ENCODE measurements at places on chromosomes 6 and 20.
A peak's percentile ranks its signal among the peaks of the same experiment; 100 is the strongest.

- no peak for DNase-seq
- H3K4me1 ChIP-seq: peaks cover 13% of the 10 kb centered on the region
- no peak overlapping the region for H3K4me3 ChIP-seq
- H3K36me3 ChIP-seq: no peaks in the 10 kb centered on the region
Observed at GRCh38 chr20:671252-672030, 4.2 kb downstream of the SCRT2 start.

- no peaks in the 10 kb centered on the region for H3K4me1 ChIP-seq
- H3K27me3 ChIP-seq: no peaks in the 10 kb centered on the region
- H3K36me3 ChIP-seq: no peaks in the 10 kb centered on the region
- no peak overlapping the region for H3K4me3 ChIP-seq
Observed at GRCh38 chr6:110828396-110828795, 13.1 kb upstream of the CDK19 start.

GRCh38 chr6:16690608-16691142 is 70.6 kb downstream of the ATXN1 start:
- H3K4me1 ChIP-seq: no peaks in the 10 kb centered on the region
- no peak overlapping the region for H3K4me3 ChIP-seq
- H3K27me3 ChIP-seq: no peaks in the 10 kb centered on the region
- H3K27ac ChIP-seq: no peak overlapping the region

DNA sequence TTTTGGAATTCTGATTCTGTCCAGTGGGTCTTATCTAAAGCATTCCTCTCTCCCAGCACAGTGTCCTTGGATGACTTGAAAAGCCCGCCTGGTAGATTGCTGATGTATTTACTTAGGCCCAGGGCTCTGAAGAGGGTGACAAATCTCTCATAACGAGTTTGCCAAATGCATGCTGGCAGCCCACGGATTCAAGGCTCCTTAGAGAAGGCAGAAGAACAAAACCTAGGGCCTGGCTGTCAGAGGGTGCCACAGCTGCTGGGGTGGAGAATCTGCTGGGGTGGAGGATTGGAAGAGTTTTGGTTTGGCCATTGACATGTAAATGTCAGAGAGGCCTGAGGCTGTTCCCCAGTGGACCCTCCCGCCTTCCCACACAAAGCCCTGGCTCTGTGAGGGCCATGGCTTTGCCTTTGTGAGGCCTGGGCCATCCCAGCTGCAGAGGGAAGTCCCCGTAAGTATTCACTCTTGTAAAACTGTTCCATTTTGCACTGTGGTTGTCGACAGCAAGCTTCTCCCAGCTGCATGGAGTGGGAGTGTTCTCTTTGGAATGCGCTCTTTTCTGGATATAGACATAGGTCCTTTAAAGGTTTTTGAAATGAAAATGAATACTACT is 50.3 kb downstream of the ANKRD6 start:
- no peak overlapping the region for H3K27ac ChIP-seq
- no peaks in the 10 kb centered on the region for H3K27me3 ChIP-seq
- no peaks in the 10 kb centered on the region for H3K36me3 ChIP-seq
- peak; percentile 42 for DNase-seq
- H3K4me3 ChIP-seq: no peak overlapping the region
- H3K4me1 ChIP-seq: no peaks in the 10 kb centered on the region

- H3K4me3 ChIP-seq: no peak overlapping the region
- H3K4me1 ChIP-seq: peaks cover 30% of the 10 kb centered on the region
- DNase-seq: no peak
Observed at GRCh38 chr6:30749554-30750378, 5.4 kb upstream of the IER3 start.

DNA sequence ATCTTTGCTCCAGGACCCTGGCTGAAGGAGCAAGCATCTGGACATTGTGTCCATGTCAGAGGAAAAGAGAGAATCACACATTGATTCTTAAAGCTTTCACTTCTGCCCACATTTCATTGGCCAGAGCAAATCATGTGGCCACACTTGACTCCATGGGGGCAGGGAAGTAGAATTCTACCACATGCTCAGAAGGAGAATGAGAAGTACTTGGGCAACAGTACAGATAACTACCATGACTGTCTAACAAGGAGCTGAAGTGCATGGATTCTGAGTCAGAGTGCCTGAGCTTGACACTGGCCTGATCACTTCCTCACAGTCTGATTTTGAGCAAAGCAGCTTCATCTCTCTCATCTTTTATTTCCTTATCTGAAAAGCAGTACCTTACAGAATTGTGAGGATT is 38.6 kb downstream of the GHRH start:
- H3K27me3 ChIP-seq: no peaks in the 10 kb centered on the region
- peaks cover 25% of the 10 kb centered on the region for H3K4me1 ChIP-seq
- no peak overlapping the region for H3K4me3 ChIP-seq
- peak; percentile 60 for DNase-seq

DNA sequence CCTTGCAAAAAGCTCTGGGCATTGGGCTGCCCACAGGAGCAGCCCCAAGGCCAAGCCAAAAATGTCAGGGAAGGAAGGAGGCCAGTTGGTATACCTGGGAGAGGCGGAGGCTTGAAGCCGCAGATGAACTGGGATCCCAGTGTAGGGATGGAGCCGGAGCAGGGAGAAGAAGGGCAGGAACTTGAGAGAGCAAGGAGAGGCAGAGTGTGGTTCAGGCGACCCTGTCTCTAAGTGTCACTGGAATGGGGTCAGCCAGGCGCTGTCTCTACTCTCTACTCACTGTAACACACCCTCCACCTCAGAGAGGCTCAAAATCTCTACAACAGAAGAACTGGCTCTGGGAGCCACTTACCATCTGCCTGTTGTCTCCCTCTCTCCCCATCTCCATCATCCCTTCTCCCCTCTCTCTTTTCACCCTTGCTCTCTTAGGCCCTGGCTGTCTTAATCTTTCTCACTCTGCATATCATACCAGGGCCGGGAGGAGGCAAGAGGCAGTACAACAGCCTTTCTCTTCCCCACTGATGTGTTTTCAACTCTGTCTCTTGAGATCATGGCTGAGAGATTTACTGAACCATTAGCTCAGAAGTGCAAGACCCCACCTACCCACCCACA is 93.3 kb downstream of the CRYBG1 start:
- no peaks in the 10 kb centered on the region for H3K36me3 ChIP-seq
- no peak for DNase-seq
- no peak overlapping the region for H3K27ac ChIP-seq
- peaks cover 6% of the 10 kb centered on the region for H3K27me3 ChIP-seq

DNA sequence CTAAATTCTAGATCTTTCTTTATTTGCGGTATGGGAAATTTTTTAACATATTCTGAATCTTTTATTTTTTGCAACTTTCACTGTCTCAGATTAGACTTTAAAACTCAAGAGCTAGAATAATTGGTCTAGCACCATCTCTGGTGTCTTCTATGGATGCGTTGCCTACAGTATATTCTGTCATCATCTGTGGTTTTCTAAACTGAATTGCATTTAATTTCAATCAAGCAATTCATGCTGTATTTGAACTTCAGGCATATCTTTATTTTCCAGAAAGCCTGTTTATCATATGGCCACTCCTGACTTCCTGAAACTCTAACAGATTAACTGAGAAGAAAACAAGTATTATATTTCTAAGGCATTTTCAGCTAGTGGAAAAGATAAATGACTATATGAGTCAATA is 281.6 kb downstream of the PLCB1 start:
- no peaks in the 10 kb centered on the region for H3K27me3 ChIP-seq
- no peaks in the 10 kb centered on the region for H3K4me1 ChIP-seq
- DNase-seq: no peak
- no peak overlapping the region for H3K4me3 ChIP-seq
- H3K27ac ChIP-seq: no peak overlapping the region

DNA sequence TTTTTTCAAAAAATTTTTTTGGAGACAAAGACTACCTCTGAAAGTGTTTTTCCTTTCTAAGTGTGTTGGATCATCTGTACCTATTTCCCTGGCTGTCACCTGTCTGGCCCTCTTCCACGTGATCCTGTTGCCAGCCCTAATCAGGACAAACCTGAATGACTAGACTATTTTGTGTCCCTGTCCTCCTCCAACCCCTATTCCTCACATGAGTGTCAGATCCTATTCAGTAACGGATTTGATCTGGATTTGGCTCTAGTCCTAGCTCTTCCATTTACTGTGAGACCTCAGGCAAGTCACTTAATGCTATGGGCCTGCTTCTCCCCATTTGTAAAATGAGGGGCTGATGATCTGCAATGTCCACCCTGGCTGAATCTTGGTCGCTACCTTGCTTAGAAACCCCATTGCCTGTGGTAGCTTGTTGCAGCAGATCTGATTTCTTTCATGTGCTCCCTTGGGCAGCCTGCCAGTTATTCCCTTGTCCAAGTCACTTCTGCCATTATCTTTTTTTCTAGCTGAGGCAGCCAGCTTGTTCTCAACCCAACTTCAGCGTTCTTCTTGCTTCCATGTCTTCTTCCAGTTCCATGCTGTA is 4.8 kb downstream of the PHF20 start:
- H3K27me3 ChIP-seq: no peaks in the 10 kb centered on the region
- H3K27ac ChIP-seq: peak overlapping the region; percentile 60
- H3K4me1 ChIP-seq: peaks cover 32% of the 10 kb centered on the region

- no peaks in the 10 kb centered on the region for H3K36me3 ChIP-seq
- no peak overlapping the region for H3K27ac ChIP-seq
- no peak overlapping the region for H3K4me3 ChIP-seq
- DNase-seq: no peak
Observed at GRCh38 chr6:158865769-158866168, 46.6 kb upstream of the EZR start.

DNA sequence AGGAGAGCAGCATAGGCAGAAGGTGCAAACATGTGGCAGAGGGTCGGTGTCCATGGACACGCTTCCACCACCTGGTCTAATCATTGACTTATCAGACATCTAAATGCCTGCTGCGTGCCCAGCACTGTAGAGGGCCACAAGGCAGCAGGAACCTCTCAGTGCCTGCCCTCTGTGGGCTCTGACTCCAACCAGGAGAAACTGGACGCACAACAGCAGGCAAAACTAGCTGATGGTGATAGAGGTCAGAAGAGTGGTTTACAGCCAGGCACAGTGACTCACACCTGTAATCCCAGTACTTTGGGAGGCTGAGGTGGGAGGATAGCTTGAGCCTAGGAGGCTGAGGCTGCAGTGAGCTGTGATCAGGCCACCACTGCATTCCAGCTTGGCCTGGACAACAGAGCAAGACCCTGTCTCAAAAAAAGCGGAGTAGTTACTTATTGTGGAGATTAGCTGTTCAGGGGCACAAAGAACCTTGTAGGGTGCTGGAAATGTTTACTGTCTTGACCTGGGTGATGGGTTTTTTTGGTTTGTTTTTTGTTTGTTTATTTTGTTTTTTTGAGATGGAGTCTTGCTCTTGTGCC is 46.5 kb downstream of the PPARD start:
- no peak overlapping the region for H3K4me3 ChIP-seq
- H3K27me3 ChIP-seq: peaks cover 2% of the 10 kb centered on the region
- no peak for DNase-seq
- peaks cover 21% of the 10 kb centered on the region for H3K4me1 ChIP-seq
- H3K36me3 ChIP-seq: no peaks in the 10 kb centered on the region

- H3K27me3 ChIP-seq: no peaks in the 10 kb centered on the region
- H3K27ac ChIP-seq: peak overlapping the region; percentile 97
- no peaks in the 10 kb centered on the region for H3K36me3 ChIP-seq
Observed at GRCh38 chr6:26251354-26252076, 113.5 kb upstream of the BTN3A2 start.

GRCh38 chr6:84346372-84346771 is 118.9 kb upstream of the CEP162 start:
- H3K4me1 ChIP-seq: no peaks in the 10 kb centered on the region
- H3K36me3 ChIP-seq: no peaks in the 10 kb centered on the region
- no peak overlapping the region for H3K4me3 ChIP-seq
- no peaks in the 10 kb centered on the region for H3K27me3 ChIP-seq
- no peak for DNase-seq

GRCh38 chr20:25408170-25408547 is 686 bp downstream of the GINS1 start:
- no peak for DNase-seq
- H3K4me1 ChIP-seq: peaks cover 8% of the 10 kb centered on the region
- H3K27ac ChIP-seq: no peak overlapping the region
- no peaks in the 10 kb centered on the region for H3K27me3 ChIP-seq
- no peaks in the 10 kb centered on the region for H3K36me3 ChIP-seq

DNA sequence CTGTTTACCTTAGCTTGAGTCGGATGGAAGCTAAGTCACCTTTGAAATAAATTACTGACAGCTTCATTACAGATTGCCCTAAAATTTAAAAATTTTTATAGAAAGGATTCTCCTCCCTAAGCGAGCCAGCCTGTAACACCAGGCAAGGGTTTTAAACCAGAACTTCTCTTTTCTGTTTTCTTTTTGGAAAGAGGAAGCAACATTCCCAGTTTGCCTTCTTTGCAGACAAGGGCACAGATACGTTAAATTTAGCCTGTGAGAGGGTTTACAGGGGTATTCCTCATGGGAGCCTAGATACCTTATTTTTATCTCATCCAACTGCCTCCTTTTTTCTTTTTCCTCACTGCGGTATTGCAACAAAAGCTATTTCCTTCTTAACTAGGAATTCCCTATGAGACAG is 45.0 kb downstream of the GNAS start:
- H3K27me3 ChIP-seq: no peaks in the 10 kb centered on the region
- no peak overlapping the region for H3K4me3 ChIP-seq
- peak overlapping the region; percentile 100 for H3K27ac ChIP-seq
- DNase-seq: no peak
- H3K4me1 ChIP-seq: peaks cover 43% of the 10 kb centered on the region

- H3K4me1 ChIP-seq: peaks cover 18% of the 10 kb centered on the region
- H3K27ac ChIP-seq: no peak overlapping the region
- H3K4me3 ChIP-seq: no peak overlapping the region
- peaks cover 41% of the 10 kb centered on the region for H3K36me3 ChIP-seq
- H3K27me3 ChIP-seq: no peaks in the 10 kb centered on the region
Observed at GRCh38 chr20:35306931-35307517, 14.8 kb upstream of the FAM83C start.

DNA sequence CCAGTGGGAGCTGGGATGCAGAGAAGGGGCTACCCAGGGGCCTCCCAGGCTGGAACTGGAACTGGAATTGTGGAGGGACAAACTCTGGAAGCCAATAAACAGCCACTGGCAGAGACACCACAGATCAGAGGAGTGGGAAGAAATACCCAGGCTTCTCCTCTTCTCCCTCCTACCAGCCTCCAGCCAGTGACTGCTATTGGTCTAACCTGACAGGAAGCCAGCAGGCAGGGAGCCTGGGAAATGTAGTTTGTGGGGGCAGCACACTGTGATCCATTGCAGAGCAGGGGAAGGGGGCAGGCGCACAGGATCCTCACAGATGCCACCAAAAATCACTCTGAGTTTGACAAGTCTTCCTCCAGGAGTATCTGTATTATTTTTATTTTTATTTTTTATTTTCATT is 12.1 kb upstream of the MLN start:
- no peak overlapping the region for H3K4me3 ChIP-seq
- peaks cover 23% of the 10 kb centered on the region for H3K27me3 ChIP-seq
- H3K4me1 ChIP-seq: no peaks in the 10 kb centered on the region
- DNase-seq: peak; percentile 31
- no peak overlapping the region for H3K27ac ChIP-seq

GRCh38 chr6:81969814-81970213 is 217.3 kb upstream of the TENT5A start:
- no peaks in the 10 kb centered on the region for H3K36me3 ChIP-seq
- DNase-seq: no peak
- no peak overlapping the region for H3K27ac ChIP-seq
- no peaks in the 10 kb centered on the region for H3K4me1 ChIP-seq
- H3K27me3 ChIP-seq: no peaks in the 10 kb centered on the region

All from muscle of leg (tissue), 16 donors.